ENCODE measurements at places on chromosomes 16 and 17. TPM values are rescaled to one million over a fixed set of nuclear protein-coding genes. Genes with fewer than 3 reads are reported as not detected.

- no peak for DNase-seq
- no peak overlapping the region for H3K27ac ChIP-seq
- H3K27me3 ChIP-seq, result no peaks in the 10 kb centered on the region
Observed at GRCh38 chr16:27890866-27891265, 172.6 kb downstream of the GSG1L start.

GRCh38 chr16:28482026-28482425, 9.8 kb downstream of the CLN3 start:
- H3K4me1 ChIP-seq, result no peaks in the 10 kb centered on the region
- peaks cover 61% of the 10 kb centered on the region for H3K36me3 ChIP-seq

- H3K27me3 ChIP-seq, result no peaks in the 10 kb centered on the region
- H3K27ac ChIP-seq, result peak overlapping the region; percentile 39
- peak; percentile 92 for DNase-seq
- no peak overlapping the region for H3K4me3 ChIP-seq
- peaks cover 40% of the 10 kb centered on the region for H3K4me1 ChIP-seq
- peaks cover 3% of the 10 kb centered on the region for H3K36me3 ChIP-seq
Observed at GRCh38 chr17:42116705-42117396, 4.3 kb downstream of the KAT2A start.

DNA sequence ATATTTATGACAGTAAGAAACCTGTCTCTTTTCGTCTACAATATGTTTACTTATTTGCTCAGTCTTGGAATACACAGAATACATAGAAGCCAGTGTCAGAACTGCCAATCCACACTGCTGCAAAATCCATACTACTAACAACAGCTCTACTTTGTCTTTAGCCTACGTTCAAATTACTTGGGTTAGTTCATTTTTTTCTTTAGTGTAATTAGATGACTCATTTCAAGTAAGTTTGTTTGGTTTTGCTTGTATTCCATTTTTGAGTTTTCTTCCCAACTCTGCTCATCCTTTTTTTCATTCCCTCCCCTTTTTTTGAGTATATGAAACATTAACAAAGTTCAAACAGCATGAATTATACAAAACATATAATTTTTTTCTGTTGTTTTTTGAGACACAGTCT, 16.9 kb downstream of the CMC2 start:
- no peak for DNase-seq
- no peak overlapping the region for H3K4me3 ChIP-seq
- peaks cover 8% of the 10 kb centered on the region for H3K36me3 ChIP-seq
- H3K27ac ChIP-seq, result no peak overlapping the region
- no peaks in the 10 kb centered on the region for H3K27me3 ChIP-seq

GRCh38 chr16:31181102-31181830, 1.3 kb downstream of the FUS start:
- H3K36me3 ChIP-seq, result peaks cover 40% of the 10 kb centered on the region
- H3K4me1 ChIP-seq, result peaks cover 78% of the 10 kb centered on the region
- no peaks in the 10 kb centered on the region for H3K27me3 ChIP-seq
- DNase-seq, result peak; percentile 29

GRCh38 chr16:82439678-82440293, 187.0 kb upstream of the CDH13 start:
- H3K36me3 ChIP-seq, result no peaks in the 10 kb centered on the region
- no peak for DNase-seq
- H3K4me3 ChIP-seq, result no peak overlapping the region
- H3K27ac ChIP-seq, result no peak overlapping the region
- H3K4me1 ChIP-seq, result no peaks in the 10 kb centered on the region

DNA sequence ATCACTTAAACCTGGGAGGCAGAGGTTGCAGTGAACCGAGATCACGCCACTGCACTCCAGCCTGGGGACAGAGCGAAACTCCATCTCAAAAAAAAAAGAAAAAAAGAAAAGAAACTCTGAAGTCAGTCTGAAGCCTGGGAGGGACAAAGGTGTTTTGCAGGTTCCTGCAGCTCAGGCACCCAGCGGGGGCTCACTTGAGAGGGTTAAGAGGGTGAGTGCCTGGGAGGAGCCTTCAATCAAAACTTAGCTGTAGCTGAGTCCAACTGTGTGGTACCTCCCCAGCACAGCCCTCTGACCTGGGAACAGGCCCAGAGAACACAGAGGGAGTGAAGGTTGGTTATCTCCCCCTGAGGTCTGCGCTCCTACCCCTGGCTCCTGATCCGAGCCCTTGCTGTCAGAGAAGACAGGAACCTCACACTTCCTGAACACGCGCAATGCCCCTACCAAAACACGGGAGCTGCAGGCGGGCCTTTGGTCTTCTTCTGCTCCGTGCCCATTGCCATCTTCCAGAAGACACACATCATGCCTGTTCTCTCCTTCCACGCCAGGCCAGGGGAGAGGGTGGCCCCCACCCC, 20.4 kb upstream of the ZC3H18 start:
- H3K4me3 ChIP-seq, result no peak overlapping the region
- DNase-seq, result no peak
- H3K27me3 ChIP-seq, result no peaks in the 10 kb centered on the region

GRCh38 chr17:66670206-66670605, 164.7 kb upstream of the CACNG5 start:
- peaks cover 40% of the 10 kb centered on the region for H3K4me1 ChIP-seq
- H3K27me3 ChIP-seq, result no peaks in the 10 kb centered on the region
- no peaks in the 10 kb centered on the region for H3K36me3 ChIP-seq
- H3K27ac ChIP-seq, result no peak overlapping the region
- H3K4me3 ChIP-seq, result no peak overlapping the region

DNA sequence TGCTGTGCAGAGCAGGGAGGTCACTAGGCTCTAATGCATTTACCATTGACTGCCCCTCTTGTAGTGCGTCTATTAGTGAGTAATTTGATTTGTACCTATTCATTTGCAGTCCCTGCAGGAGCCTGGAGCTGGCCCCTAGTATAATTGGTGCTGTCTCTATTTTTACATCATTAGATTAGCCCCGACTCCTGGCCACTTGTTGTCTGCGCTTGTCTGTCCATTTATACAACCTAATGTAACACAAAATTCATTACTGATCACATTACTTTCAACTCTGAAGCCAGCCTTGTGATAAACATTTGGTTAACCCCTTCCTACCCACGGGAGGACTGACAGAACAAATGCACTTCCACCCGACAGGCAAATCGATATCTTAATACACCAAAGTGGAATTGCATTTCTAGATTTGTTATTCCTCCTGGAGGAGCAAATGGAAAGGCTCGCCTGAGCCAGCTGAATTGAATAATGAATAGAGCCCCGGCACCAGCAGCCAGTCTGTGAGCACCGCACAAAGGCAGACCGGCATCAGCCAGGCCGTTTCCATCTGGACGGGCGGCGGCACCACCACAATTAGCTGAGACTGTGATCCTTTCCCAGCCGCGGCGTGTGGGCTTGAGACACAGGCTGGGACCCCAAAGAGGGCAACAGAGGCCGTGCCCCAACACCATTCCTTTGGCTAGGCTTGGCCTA, 18.7 kb upstream of the TBX2 start:
- DNase-seq, result no peak
- no peaks in the 10 kb centered on the region for H3K36me3 ChIP-seq
- no peak overlapping the region for H3K4me3 ChIP-seq
- no peak overlapping the region for H3K27ac ChIP-seq
- no peaks in the 10 kb centered on the region for H3K4me1 ChIP-seq

- H3K4me3 ChIP-seq, result peak overlapping the region; percentile 76
- H3K27ac ChIP-seq, result peak overlapping the region; percentile 97
- peaks cover 34% of the 10 kb centered on the region for H3K36me3 ChIP-seq
- DNase-seq, result peak; percentile 71
- H3K27me3 ChIP-seq, result no peaks in the 10 kb centered on the region
- peaks cover 18% of the 10 kb centered on the region for H3K4me1 ChIP-seq
Observed at GRCh38 chr16:46972429-46973206, 856 bp downstream of the DNAJA2 start.

DNA sequence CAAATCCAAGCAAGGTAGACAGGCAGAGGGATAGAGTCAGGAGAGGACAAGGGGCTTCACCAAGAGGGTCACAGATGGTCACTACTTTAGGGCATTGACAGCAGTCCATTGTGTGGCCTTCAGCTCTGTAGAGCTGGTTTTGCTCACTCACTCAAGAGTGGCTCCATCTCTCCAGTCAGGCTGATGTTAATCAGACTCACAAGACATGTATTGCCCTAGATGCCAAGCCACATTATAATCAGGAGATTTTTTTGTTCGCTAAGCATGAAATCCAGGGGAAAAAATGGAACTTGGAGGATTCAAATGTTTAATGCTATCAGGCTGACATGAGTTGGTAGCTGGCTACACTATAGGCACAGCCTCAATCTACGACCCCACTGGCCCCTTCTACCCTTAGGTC, 32.5 kb downstream of the CD300LF start:
- no peaks in the 10 kb centered on the region for H3K27me3 ChIP-seq
- peaks cover 8% of the 10 kb centered on the region for H3K4me1 ChIP-seq
- no peaks in the 10 kb centered on the region for H3K36me3 ChIP-seq
- DNase-seq, result no peak

DNA sequence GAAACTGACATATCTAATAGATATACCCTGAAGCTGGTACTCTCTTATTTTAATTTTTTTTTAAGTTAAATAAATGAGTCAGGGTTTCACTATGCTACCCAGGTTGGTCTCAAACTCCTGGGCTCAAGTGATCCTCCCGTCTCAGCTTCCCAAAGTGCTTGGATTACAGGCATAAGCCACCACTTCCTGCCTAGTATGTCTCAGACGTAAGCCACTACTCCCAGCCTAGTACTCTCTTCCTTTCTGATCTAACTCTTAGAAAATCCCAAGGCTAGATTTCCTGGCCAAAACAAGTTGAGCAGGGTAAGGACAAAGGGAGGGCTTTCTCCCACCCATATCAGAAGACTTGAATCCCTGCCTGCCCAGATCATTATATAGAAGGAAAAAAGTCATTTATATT, 33.7 kb downstream of the HOXB1 start:
- peaks cover 6% of the 10 kb centered on the region for H3K27me3 ChIP-seq
- DNase-seq, result no peak
- peaks cover 11% of the 10 kb centered on the region for H3K4me1 ChIP-seq

DNA sequence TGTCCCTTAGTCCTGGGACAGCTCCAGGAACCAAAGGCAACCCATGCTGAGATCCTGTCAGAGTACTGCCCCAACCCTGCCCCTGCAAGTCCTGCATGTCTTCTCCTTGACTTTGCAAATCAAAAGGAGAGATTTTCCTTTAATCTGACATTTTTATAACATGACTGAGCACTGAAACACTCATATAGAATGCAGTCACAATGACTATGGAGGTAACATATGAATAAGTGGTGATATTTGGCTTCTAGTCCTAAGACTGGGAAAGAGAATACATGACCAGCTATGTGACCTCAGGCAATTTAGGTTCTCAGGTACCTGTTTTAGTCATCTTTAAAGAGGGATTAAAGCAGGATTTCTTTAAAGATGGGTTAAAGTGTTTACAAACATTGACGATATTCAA, 941.6 kb upstream of the CDH8 start:
- no peak for DNase-seq
- no peak overlapping the region for H3K27ac ChIP-seq
- H3K4me3 ChIP-seq, result no peak overlapping the region
- no peaks in the 10 kb centered on the region for H3K36me3 ChIP-seq
- no peaks in the 10 kb centered on the region for H3K4me1 ChIP-seq

DNA sequence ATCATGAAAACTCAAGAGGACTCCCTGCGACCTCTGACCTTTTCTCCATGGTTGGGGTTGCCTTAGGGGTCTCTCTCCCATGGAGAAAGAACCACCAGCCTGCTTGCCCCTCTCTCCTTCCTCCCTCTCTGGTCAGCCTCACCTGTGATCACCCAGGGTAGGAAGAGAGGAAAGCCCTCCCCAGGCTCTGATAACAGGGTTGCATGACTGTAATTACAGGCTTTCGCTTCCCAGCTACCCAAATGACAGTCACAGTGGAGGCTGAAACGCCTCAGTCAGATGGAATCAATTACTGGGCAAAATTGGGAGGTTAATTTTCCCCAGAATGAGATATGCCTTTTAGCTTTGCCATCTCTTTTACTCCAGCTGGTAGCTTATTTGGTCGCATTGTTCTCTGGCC, 265.8 kb upstream of the SOX9 start:
- no peaks in the 10 kb centered on the region for H3K4me1 ChIP-seq
- DNase-seq, result no peak
- H3K27me3 ChIP-seq, result no peaks in the 10 kb centered on the region
- H3K27ac ChIP-seq, result no peak overlapping the region

GRCh38 chr16:26645614-26646013, 421.1 kb upstream of the C16orf82 start:
- H3K27me3 ChIP-seq, result peaks cover 2% of the 10 kb centered on the region
- no peak overlapping the region for H3K27ac ChIP-seq
- peak; percentile 49 for DNase-seq

- no peaks in the 10 kb centered on the region for H3K36me3 ChIP-seq
- no peak overlapping the region for H3K4me3 ChIP-seq
- no peaks in the 10 kb centered on the region for H3K27me3 ChIP-seq
- no peak overlapping the region for H3K27ac ChIP-seq
Observed at GRCh38 chr16:57383276-57384247, 11.3 kb downstream of the CX3CL1 start.

DNA sequence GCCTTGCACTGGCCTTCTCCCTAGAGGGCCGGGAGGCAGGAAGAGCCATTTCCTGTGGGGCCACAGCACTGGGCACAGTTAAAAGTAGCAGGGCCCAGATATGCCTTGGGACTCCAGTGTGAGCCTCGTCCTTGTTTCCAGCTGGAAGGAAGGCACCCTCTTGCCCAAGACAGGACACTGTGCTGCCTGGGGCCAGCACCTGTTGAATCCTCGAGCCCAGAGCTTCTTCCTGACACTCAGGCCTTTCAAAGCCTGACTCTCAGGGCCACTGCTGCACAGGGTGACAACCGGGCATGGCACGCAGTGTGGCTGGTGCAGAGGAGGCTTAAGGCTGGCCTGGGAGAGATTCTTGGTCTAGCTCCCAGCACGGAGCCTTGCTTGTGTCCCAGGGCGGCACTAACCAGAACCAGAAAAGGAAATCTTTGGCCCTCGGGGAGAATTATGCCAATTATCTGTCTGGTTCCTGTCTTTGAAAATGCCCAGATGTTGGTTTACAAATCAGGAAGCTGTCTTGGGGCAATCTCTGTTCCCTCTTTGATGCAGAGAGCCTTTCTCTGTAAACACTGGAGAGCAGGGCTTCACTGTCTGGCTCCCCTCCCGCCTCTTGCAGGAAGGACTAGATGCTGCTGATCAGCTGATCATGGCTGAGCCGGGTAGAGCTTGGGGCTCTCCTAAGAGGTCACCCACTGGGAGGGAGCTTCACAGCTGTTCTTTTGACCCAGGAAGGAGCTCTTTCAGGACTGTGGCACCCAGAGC, 11.1 kb downstream of the LDHD start:
- H3K27ac ChIP-seq, result no peak overlapping the region
- no peak for DNase-seq

GRCh38 chr16:27174798-27175197, 28.5 kb upstream of the KDM8 start:
- no peak overlapping the region for H3K4me3 ChIP-seq
- no peaks in the 10 kb centered on the region for H3K27me3 ChIP-seq
- no peak overlapping the region for H3K27ac ChIP-seq
- H3K36me3 ChIP-seq, result no peaks in the 10 kb centered on the region

Gene KRTAP2-3
- total RNA-seq, result not detected

Gene TLE7
- total RNA-seq, result not detected

Gene NEUROD2
- total RNA-seq, result not detected

Gene PDE6G
- 21.9 TPM for total RNA-seq

Gene OR1E2
- total RNA-seq, result not detected

Gene CHD9
- 81.9 TPM for total RNA-seq

Gene PRSS27
- 1.3 TPM for total RNA-seq

Gene ZNF597
- total RNA-seq, result 2.8 TPM
